CD4-positive, alpha-beta T cell treated with Interferon gamma for 1 hour (primary cell): ENCODE measurements at places on chromosomes 1 and 21.

DNA sequence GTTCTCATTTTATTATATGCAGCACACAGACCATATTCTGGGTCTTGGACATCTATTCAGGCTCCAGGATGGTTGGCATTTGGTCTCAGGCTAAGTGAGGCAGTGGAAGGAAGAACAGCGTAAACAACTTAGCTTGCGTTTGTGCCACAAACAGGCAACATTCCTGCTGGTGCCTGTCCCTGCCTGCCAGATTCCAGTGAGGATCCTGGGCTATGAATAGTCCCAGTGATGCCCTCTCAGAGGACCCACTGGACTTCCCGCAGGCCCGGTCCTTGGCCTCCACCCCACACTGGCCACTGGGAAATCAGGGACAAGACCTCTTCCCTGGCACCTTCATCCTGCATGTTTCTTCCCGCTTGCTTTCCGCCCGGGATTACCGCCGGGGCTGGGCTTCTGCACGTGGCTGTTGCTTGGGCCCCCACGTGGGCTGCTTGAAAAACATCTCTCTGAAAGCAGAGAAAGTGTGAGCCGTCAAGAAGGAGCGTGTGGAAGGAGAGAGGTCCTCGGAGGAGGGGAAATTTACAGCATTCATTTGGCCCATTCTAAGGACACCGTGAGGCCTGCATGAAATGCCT lies 145.1 kb upstream of the WNT4 start:
- DNase-seq = no peak

DNA sequence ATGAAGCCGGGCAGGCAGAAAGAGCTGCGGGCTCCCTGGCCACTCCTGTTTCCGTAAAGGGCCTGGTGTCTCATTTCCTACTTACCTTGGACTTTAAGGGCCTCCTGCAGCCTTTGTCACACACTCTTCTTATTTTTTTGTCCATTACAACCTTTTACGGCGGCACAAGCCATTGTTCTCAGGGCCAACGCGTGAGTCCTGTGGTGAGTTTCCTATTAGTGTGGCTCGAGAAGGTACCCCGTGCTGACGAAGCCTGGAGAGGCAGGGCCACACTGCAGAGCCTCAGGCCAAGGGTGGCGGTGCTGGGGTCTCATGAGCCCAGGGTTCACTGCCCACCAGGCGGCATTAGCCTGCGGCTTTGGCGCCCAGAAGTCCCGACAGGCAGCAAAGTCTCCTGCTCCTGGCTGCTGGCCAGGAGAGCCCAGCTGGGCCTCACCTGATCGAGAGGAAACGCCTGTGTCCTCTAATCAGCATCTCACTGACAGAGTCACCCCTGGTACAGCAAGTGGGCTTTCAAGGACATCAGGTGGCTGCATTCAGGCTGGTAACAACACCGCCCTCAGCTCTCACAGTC lies 62.0 kb downstream of the SIK1 start:
- DNase-seq = no peak

DNA sequence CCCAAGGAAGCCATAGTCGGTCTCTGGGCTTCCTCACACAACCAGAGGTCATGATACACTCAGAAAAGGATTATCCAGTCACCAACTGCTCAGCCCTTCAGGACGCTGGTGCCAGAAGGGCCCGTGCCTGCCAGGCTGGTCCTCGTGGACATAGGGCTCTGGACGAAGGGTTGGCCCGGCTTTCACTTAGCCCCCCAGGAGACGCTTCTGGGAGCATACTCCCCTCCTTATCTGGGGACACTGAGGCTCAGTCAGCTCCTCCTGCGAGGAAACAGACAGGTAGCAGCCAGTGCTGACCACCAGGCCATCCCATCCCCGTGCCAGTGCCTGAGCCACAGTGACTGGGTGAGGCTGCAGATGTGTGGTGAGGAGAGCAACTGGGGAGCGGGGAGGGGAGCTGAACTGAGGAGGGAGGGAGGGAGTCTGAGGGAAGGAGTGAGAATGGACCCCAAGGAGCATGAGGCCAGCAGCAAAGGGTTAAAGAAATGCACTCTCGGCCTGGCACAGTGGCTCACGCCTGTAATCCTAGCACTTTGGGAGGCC lies 17.9 kb upstream of the LAPTM5 start:
- no peak for DNase-seq

- no peak for DNase-seq
These were observed 75.9 kb downstream of the NOS1AP start for GRCh38 chr1:162145280-162145965.

DNA sequence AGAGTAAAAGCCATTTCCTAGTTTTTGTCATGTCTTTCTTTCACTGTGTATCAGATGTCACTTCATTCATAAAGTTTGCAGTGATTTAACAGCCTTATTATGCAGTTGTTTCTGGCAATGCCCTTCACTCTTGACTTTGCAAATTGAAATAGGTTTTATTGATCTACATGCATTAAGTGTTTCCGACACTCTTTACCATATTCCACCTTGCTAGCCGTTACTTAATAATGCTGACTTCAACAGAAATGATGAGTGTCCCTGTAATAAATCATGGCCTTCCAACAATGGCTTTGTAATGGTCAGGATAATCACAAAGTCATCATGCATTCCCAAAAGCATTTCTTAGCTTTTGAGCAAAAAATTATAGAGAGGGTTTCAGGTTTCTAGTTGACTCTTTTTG lies 236.8 kb upstream of the FMN2 start:
- no peak for DNase-seq
